ENCODE measurements at places on chromosomes 13 and 19. TPM values are rescaled to one million over a fixed set of nuclear protein-coding genes. Genes with fewer than 3 reads are reported as not detected.

DNA sequence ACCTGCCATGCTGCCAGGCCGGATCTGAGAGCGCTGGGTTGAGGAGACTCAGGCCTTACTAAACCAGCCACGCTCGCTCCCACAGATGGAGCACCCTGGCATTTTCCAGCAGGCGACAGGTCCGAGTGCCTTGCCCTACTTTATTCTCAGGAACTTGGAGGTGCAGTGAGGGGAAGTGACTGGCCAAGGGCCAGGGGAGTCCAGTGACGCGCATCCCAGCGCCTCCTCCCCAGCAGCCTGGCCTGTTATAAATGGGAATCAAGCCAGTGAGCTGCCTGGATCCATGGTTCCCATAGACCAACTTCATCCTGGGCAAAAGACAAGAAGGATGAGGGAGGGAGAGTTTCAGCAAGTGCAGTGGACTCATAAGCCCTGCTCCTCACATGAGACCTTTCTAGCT lies 35.5 kb downstream of the TMED1 start:
- DNase-seq: no peak

DNA sequence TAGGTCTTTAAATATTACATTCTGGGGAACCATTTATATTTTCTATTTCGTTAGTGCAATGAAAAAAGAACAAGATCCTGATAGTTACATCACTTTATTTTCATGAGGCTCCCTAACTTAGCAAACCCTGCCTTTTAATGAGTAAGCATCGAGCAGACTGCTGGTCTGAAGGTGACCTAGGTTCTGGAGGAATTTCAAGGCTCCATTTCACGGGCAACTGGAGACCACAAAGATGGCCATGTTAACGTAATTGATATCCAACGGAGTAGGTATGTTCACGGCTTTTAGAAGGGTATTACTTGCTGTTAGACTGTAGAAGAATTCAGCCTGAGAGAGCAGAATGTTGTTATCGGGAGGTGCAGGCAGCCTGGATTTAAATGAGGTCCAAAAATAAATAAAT lies 1597.6 kb downstream of the EFNB2 start:
- no peak for DNase-seq

- no peak for DNase-seq
Observed at GRCh38 chr13:22198641-22199217, 527.9 kb downstream of the FGF9 start.

GRCh38 chr13:24624363-24624762 lies 55.8 kb upstream of the ATP12A start:
- no peak for DNase-seq

Gene HIPK4
- total RNA-seq: 0.27 TPM

Gene ZNF547
- 1.6 TPM for total RNA-seq
